ENCODE measurements at places on chromosomes 7 and 10.

DNA sequence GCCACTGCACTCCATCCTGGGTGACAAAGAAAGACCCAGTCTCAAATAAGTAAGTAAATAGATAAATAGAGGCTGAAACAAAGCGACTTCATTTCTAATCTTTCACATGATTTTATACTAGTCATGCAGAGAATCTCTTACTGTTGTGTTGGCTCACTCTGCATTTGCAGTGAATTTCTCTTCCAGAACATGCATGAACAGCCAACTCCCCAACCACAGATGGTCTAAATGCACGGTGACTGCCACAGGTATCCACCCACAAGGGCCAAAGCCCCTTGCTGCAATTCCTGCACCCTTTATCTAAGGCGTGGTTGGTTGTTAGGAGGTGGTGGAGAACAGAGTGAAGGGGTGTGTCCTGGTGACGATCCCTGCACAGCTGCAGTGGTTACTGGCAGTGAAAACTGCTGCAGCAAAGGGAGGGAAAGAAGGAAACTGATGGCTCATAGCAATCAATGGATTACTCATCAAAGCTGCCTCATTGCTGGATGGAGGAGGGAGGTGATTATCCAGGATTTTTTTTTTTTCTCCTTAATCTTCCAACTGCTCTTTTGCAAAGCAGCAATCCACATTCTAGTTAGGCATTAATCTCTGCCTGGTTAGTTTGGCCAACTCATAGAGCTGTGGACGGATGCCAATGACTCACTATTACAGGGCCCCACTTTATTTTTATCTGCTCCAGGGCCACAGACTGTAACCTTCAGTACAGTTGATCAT is 50.6 kb downstream of the PRTFDC1 start:
- no peak for DNase-seq

- DNase-seq: no peak
These were observed 367 bp upstream of the AVL9 start for GRCh38 chr7:32494946-32495297.

DNA sequence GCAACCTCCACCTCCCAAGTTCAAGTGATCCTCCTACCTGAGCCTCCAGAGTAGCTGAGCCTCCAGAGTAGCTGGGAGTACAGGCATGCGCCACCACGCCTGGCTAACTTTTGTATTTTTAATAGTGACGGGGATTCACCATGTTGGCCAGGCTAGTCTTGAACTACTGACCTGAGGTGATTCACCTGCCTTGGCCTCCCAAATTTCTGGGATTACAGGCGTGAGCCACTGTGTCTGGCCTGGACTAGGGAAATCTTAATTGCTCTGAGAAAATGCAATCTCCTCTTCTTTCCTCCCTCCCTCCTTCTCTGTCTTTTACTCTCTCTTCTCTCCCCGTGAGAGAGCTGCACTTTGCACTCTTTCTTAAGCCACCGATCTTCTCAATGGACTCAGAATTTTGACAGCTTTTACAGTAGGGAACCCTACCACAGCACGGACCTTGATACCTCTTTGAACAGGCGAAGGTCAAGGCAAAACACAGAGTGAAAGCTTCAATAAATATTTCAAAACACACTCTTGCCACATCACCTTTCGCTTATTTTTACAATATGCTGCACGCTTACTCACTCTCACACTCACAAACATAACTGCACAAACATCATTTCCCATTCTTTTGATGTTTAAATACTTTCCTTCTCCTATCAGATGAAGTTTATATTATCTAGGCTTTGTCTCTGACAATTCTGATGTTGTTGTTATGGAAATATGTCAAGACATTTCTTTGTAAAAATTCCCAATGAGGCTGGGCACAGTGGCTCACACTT is 173.4 kb upstream of the NRP1 start:
- no peak for DNase-seq

GRCh38 chr10:125823663-125824251 is 411 bp downstream of the BCCIP start:
- no peak for DNase-seq

- no peak for DNase-seq
These were observed 116.2 kb downstream of the AVL9 start for GRCh38 chr7:32611201-32612099.

DNA sequence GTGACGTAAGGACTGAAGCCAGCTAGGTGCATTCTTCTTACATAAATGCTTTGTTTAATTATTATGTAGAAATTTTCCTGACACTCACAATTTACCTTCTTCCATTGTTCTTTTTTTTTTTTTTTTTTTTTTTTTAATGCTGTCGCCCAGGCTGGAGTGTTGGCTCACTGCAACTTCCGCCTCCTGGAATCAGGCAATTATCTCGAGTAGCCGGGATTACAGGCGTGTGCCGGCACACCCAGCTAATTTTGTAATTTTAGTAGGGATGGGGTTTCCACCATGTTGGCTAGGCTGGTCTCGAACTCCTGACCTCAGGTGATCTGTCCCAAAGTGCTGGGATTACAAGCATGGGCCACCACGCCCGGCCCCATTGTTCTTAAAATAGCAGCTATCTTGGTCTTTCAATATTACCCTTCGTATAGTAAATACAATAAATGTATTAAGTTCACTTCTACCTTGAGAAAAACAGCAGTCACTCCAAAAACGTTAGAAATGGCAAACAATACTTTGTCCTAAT is 32.1 kb downstream of the BZW2 start:
- no peak for DNase-seq

- no peak for DNase-seq
These were observed 946 bp upstream of the RASGEF1A start for GRCh38 chr10:43267811-43268210.

- DNase-seq: no peak
These were observed 879.0 kb upstream of the CELF2 start for GRCh38 chr10:10138685-10139084.

GRCh38 chr7:106205621-106206222 is 79.1 kb downstream of the NAMPT start:
- no peak for DNase-seq

Measured in stimulated activated CD8-positive, alpha-beta memory T cell treated with anti-CD3 and anti-CD28 coated beads, Interleukin-15, amount 100 ng/mL, for 48 hours (primary cell).